Activated naive CD8-positive, alpha-beta T cell treated with anti-CD3 and anti-CD28 coated beads, Interleukin-2, amount 50 U/mL, for 24 hours (primary cell): ENCODE measurements at places on chromosomes 2 and 18.

DNA sequence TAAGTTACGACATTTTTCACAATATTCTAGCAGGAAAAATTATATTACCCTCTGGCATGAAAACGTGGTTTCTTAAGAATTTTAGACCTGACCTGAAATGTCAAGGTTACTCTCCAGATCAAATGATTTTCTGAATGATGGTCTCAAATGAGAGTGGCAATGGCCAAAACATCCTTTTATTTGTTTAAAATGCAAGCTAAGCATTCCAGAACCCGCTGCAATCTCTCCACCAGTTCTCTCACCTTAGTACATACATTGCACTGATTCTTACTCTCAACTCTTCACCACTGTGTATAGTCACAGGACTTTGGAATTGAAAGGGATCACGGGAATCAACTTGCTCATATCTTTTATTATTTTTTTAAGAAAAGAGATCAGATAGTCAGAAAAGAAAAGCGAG lies 391.6 kb upstream of the LRATD1 start:
- DNase-seq, result no peak

GRCh38 chr2:33275689-33276444 lies 200.6 kb upstream of the RASGRP3 start:
- no peak for DNase-seq

DNA sequence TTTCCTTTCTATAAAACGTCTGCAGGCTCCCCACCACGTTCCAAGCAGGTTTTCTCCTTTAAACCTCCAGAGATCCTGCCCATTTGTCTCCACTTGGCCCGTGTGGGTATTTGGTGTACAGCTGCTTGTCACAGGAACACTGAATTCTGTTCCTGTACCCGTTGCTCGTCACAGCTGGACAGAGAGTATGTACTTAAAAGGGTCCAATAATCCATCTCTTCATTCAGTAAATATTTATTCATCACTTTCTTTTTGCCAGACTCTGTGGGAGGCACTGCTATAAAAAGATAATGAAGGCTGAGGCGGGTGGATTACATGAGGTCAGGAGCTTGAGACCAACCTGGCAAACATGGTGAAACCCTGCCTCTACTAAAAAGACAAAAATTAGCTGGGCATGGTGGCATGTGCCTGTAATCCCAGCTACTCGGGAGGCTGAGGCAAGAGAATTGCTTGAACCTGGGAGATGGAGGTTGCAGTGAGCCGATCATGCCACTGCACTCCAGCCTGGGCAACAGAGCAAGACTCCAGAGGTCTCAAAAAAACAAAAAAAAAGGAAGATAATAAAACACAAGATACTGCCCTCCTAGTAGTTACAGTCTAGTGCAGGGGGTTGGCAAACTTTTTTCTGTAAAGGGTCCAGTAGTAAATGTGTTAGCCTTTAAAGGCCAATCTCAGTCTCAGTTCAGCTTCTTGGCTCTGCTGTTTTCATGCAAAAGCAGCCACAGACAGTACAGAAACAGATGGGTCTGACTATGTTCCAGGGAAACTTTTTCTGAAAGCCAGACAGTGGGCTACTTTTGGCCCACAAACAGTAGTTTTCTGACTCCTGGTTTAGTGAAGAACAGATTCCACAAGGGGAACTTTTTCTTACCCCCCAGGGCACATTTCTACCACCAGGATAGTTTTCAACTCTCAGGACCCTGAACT lies 309.9 kb upstream of the RAB12 start:
- DNase-seq, result no peak

DNA sequence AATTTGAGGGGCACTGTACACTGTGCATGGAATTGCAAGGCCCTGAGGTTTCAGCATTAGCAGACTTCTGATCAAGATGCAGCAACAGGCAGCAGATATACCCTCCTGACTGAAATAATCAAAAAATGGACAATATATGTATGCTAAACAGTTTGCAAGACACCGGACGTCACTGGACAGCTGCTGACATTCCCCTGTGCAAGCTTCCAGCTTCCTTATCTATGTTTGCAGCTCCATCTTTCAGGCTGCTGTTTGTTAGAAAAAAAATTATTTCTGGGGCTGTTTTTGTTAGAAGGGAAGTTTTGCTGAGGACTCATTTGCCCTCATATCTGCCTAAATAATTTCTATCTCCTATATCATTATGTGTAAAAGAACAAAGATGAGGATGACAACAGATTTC lies 179.5 kb upstream of the BCL2L11 start:
- no peak for DNase-seq

DNA sequence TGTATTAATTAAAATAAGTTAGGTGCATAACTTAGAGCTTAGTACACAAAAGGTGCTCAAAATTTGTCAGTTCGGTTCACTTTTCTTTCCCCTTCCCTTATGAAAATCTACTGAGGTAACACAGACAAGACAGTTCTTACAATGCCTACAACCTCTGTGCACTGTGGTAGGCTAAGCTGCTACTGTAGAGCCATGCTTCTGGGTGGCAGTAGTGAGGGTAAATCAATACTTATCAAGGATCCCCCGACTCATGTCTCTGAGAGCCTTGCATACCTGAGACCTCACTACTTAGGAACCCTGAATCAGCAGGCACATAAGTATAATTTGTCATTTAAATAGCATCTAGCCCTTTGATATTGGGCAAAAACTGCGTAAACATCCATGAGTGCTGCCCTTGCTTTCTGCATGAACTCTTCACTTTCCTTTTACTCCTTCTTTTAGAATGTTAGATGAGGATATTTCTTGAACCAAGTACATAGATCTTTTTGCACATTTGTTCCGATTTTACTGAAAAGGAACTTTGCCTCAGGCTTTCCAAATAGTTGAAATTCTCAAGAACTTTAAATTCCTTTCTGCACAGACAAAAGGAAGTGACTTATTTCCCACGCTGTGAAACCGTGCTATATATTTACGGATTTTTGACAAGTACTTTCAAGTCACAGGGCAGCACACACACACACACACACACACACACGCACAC lies 234.4 kb downstream of the TRIB2 start:
- DNase-seq, result no peak

- DNase-seq, result no peak
Measured at GRCh38 chr2:141569941-141570340, 560.9 kb downstream of the LRP1B start.
